Stimulated activated CD4-positive, alpha-beta T cell treated with anti-CD3 and anti-CD28 coated beads, Interleukin-4, amount 100 ng/mL, for 4 hours (primary cell): ENCODE measurements at places on chromosomes 13 and 19.

DNA sequence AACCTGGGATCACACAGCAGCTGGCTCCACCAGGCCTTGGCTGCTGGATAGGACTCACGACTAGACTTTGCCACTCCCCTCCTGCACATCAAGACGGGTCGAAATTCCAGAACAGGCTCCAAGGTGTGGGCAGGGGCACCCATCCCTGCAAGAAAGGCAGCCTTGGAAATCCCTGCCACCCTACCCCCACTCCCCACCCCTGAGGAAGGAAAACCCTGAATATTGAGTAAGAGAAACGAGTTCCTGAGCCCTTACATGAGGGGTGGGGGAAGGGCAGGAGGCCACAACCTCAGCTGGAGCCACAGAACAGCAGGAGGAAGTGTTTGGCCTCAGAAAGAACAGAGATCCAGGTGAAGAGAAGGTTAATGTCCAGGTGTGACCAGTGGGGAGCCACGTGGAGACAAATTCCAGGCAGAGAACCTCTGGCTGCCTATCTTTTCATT, 20.1 kb downstream of the DEDD2 start:
- DNase-seq = no peak

DNA sequence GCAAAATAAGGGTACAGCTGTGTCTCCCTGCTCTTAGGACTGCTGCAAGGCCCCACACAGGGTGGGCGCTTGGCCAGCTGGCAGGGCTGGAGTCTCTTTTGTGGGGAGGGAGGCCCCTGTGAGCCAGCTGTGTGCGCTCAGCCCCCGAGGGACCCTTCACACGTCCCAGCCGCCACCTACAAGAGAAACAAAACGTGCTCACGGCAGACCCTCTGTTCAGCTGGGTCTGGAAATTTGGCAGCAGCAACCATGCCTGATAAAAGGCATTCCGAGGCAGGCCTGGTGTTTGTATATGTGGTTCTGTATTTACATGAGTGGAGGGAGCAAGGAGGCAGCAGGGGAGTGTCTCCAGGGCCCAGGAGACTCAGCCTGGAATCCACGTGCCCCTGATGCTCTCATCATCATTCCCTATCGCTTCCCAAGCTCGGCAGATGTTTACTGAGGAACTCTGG, 49.7 kb downstream of the CRTC1 start:
- no peak for DNase-seq

- no peak for DNase-seq
These were observed 6.0 kb upstream of the RSPH6A start for GRCh38 chr19:45821103-45821521.

DNA sequence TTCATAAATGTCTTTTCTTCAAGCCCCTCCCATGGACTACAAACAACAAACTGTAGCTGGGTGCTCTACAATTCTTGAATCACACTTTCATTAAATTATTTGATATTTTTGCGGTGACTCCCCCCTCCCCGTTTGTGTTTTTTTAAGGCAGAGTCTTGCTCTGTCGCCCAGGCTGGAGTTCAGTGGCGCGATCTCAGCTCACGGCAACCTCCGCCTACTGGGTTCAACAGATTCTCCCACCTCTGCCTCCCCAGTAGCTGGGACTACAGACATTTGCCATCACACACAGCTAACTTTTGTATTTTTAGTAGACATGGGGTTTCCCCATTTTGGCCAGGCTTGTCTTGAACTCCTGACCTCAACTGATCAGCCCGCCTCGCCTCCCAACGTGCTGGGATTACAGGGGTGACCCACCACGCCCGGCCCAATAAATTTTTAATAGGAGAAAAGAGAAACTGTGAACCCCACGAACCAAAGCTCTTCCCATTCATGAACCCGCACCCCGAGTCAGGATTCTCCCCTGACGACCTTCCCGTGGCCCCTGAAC, 703 bp downstream of the ZNF506 start:
- no peak for DNase-seq

DNA sequence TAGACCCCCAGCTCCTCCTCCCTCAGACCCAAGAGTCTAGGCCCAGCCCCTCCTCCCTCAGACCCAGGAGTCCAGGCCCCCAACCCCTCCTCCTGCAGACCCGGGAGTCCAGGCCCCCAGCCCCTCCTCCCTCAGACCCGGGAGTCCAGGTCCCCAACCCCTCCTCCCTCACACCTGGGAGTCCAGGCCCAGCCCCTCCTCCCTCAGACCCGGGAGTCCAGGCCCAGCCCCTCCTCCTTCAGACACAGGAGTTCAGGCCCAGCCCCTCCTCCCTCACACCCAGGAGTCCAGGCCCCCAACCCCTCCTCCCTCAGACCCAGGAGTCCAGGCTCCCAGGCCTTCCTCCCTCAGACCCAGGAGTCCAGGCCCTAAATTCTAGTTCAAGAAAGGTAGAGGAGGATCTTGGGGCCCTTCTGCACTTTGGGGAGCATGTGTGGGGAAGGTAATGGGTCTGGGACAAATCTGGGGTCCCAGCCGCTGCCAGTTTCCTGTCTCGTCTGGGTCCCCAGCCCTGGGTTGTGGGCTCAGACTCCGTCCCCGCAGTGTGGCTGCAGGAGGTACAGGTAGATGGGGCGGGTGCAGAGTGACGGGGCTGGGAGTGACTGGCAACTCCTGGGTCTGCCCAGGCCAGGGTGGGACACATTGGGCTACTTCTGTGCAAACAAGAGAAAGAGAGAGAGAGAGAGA, 3.2 kb upstream of the TMEM190 start:
- DNase-seq = no peak
